ENCODE measurements at places on chromosomes 12 and 14.

DNA sequence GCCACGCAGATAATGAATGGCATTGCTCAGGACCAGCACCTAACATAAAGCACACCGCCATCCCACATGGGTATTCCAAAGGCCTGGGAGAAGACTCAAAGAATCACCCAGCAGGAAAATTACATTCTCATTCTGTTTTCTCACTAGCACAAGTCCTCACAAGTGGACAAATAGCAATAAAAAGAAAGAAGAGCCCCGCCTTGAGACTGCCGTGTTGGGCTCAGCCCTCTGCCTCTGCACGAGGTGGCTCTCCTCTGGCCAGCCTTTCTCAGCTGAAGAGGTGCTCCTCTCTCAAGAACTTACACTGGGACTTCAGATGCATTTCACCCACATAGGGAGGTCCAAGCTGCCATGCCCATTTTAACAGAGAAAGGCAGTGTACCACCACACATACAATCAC, 207.5 kb downstream of the SPTSSA start:
- DNase-seq, result no peak

DNA sequence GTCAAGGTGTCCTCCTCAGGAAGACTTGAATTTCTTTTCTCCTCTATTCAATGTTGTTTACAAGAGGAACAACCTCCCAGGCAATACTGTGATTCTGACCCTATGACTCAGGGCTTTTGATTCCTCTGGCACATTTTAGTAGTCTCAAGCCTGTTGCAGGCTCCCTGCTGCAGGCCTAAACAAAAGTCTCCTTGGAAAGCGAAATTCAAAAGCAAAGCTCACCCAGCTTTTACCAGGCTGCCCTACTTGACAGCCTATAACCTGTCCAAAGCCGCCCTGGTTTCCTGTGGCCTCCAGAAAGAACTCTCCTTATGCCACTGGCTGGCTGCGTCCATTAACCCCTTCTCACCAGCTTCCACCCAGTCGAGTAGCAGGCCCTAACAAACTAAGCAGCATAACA, 11.6 kb downstream of the FGD6 start:
- DNase-seq, result peak; percentile 86

GRCh38 chr12:125330645-125331341, 265.6 kb downstream of the AACS start:
- peak; percentile 17 for DNase-seq

GRCh38 chr14:96121660-96122395, 82.7 kb downstream of the C14orf132 start:
- DNase-seq, result peak; percentile 25

GRCh38 chr14:86038387-86039042, 508.6 kb downstream of the FLRT2 start:
- DNase-seq, result peak; percentile 39

- DNase-seq, result no peak
Observed at GRCh38 chr12:110233212-110233903, 47.7 kb upstream of the ATP2A2 start.

DNA sequence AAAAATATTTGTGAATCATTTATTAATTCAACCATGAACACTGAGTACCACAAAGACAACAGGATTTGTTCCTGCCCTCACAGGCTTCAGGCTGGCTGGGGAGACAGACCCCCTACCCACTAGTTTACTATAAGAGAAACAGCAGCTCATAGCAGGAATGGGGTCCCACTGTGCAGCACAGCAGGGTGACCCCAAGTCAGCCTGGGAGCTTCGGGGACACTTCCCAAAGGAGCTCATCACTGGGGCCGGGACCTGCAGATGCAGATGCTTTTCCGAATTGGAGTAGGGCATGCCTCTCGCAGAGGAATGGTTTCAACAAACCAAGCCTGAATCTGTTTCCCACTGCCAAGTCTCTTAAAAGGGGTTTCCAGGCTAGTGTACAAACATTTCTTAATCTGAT, 176.2 kb upstream of the PWP1 start:
- DNase-seq, result no peak

GRCh38 chr12:92995258-92995903, 66.3 kb upstream of the EEA1 start:
- DNase-seq, result no peak

DNA sequence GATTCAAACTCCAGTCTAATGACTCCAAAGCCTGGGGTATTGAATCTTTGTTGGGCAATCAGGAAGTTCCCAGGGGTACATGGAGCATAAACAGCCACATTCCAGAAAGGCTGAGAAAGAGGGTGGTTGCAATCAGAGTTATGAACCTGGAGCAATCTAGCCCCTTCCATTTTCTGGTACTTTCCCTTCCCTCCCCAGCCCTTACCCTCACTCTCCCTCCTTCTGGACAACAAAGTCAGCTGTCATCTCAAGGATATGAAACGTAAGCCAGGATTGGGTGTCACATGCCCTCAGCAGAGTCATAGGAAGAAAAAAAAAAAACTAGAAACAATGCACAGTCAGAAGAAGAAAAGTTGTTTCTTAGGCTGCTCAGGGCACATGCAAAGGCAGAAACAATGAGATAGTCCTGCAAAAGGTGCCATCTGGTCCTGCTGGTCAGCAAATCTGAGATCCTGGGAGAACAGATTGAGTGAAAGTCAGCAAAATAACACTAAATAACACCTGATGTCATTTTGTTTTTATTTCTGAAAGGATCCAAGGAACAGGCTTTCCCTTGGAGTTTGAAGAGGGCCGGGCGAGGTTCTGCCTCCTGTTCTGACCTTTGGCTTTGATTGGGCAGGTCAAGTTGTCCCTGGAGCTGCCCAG, 27.1 kb downstream of the TMEM229B start:
- DNase-seq, result peak; percentile 45

GRCh38 chr12:30970559-30971197, 44.1 kb downstream of the TSPAN11 start:
- DNase-seq, result no peak

GRCh38 chr12:121762269-121762668, 31.2 kb downstream of the RHOF start:
- no peak for DNase-seq

DNA sequence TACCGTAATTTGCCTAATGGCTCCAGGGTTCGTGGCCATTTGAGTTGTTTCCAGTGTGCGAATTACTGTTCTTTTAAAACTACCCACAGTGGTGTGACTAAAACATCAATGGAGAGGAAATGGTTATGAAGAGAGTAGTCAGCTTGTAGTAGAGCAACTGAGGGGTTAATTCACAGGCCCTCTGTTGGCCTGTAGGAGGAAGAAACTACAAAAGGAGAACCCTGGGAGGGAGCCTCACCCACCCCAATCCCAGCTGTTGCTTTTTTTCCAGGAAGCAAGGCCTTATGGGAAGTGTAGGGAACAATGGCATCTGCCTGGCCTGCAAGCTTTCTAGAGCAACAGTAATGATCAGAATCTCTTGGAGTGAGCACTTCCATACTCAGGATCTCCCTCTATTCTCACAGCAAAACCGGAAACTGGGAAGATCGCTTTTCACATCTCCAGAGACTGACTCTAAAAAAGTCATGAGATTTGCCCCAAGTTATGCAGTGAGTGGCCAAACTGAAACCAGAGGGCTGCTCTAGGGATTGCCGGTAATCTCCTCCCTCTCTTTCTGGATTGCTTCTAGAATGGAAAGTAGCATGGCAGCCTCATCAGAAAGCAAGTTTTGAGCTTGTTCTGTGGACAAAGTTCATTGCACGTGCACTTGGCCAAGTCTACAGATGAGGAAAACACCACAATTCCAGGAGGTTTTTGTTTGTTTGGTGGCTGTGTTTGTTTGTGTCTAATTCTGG, 125.3 kb upstream of the PWP1 start:
- no peak for DNase-seq

- DNase-seq, result no peak
Observed at GRCh38 chr12:131471946-131472732, 238.8 kb upstream of the SFSWAP start.

DNA sequence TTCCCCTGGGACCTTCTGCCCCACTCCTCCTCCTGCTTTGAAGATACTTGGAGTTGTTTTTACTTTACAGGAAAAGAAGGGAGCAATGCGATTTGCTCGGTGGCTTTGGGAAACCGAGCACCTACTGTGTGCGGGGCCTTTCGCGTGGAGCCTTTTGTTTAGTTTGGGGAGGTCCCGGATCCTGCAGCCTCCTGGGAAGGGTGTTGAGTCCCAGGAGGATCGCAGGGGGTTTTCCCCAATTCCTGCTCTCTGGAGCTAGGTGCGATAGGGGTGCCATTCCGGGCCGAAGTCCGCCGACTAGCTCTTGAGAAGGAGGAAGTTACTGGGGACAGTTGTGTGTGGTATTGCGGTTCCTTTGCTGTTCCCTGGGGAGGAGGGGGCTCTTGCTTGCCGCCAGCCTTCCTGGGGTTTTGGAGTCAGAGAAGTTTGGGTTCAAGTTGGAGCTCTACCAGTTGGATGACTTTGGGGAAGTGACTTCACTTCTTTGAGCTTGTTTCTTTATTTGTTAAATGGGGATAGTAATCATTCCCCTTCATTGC, 1.1 kb downstream of the BRI3BP start:
- no peak for DNase-seq

- peak; percentile 24 for DNase-seq
Observed at GRCh38 chr12:1796515-1797010, 23.8 kb upstream of the LRTM2 start.

- no peak for DNase-seq
Observed at GRCh38 chr12:67526129-67526528, 122.4 kb upstream of the DYRK2 start.

- DNase-seq, result no peak
Observed at GRCh38 chr14:51066576-51066975, 28.3 kb downstream of the TRIM9 start.

- peak; percentile 38 for DNase-seq
Observed at GRCh38 chr12:42372154-42372791, 46.3 kb downstream of the PPHLN1 start.

GRCh38 chr12:114368685-114369452, 37.1 kb downstream of the TBX5 start:
- peak; percentile 75 for DNase-seq

DNA sequence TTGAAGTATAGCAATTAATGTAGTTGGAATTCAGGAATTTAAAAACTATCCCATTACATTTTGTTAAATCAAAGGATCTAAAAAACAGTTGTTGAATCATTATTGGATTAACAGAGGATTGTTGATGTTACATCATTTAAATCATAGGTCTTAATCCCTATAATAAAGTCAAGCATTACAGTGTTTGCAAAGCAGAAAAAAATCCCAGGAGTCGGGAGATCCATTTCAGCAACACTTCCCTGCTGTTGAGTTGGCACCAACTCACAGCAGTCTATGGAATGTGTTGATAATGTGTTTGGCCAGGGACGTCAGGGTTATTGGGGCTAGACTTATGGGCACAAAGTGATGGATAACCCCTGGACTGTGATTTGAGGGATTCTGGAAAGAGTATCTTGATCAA, 99.1 kb upstream of the TMTC1 start:
- DNase-seq, result no peak

DNA sequence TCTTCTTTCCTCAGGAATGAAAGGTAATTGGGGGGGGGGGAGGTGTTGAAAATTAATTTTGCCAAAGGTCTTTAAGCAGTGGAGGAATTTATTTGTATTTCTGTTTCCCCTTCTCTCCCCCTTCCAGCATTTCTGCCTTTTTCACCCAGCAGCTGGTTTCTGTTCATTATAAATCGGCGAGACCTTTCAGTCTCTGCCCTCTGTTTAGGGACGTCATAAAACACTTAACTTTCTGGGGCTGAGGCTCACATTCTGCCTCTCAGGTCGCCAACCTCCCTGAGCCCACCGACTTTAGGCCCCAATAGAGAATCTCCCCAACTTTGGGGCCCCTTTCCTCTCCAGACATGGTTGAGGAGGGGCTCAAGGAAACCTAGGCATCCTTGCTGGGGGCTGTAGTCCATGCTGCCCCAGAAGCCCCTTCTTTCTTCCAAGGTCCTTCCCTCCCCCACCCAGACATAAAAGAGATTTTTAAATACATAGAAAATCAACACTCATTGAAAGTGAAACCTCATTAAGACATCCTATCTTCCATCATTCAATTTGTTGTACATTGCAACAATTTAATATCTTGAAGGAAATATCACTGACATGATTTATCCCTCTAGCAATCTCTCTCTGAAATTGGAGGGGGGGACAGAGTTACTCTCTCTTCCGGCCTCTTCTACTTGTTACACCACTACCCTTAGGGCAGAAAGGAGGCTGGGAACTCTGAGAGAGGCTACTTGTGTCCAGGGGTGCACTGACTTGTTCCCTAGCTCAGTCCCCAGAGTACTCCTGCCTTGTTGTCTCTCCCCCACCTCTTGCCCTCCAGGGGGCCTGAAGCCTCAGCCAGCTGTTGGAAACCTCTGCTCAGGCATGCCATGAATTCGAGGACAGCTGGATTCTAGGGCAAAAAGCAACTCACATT, 2.5 kb upstream of the HOXC6 start:
- peak; percentile 56 for DNase-seq

GRCh38 chr14:34711169-34711568, 3.2 kb downstream of the CFL2 start:
- peak; percentile 94 for DNase-seq

DNA sequence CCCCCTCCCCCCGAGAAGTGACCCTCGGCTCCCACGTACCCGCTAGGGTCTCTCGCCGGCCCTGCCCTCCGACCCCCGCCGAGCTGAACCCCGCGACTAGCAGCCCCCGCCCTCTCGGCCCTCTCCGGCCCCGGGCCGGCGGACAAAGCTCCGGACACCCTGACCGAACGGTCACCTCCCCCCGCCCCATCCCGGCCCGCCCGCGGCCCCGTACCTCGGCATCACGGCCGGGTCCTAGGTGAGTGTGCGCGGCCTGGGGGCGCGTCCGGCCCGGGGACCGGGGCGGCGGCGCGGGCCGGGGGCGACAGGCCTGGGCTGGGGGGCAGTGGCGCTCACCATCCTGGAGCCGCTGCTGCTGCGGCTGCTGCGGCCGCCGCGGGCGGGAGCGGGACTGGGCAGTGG, at the start of gene FIGNL2:
Gene FIGNL2, minus strand, starts transcription at position 393 of the 402 bp plus-strand sequence. CDS start 26,305 bp downstream, outside the sequence.
- DNase-seq, result no peak

DNA sequence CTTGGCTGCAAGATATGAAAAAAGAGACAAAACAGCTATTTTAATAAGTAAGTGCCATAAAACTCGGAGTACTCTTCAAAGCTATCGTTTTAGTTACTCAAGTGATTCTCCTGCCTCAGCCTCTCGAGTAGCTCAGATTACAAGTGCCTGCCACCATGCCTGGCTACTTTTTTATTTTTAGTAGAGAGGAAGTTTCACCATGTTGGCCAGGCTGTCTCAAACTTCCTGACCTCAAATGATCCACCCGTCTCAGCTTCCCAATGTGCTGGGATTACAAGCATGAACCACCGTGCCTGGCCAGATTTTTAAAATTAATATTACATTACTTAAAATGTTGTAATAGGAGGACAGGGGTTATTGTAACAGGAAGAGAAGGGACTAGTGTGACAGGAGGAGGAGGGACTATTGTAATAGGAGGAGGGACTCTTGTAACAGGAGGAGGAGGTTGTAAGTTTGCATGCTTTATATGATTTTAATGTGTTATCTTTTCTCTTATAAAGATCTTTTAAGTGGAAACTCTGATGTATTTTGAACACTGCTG, 61.3 kb downstream of the KITLG start:
- peak; percentile 26 for DNase-seq

GRCh38 chr12:107584563-107584962, 101.0 kb upstream of the PWP1 start:
- DNase-seq, result no peak

DNA sequence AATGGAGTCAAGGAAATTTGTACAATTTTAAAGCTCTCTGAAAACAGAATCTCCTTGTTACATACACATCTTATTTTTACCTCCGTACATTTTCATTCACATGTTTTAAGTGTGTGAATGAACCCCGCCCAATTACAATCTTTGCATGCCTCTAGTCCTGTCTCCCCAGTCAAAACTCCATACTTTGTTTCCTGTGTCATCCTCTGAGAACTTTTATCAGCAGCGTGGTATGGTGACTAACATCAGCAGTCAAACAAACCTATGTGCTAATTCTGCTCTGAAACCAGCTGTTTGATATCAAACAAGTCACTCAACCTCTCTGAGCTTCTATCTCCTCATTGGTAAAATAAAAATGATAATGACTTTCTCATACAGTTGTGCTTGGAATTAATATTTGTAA, 15.8 kb upstream of the ERGIC2 start:
- no peak for DNase-seq

All from AG10803 (cell line).